Daoy (cell line): ENCODE measurements at places on chromosomes 7 and 10. TPM values are rescaled to one million over a fixed set of nuclear protein-coding genes. Genes with fewer than 3 reads are reported as not detected.
A peak's percentile ranks its signal among the peaks of the same experiment; 100 is the strongest.

GRCh38 chr7:107318523-107319160 lies 149.8 kb downstream of the HBP1 start:
- peak; percentile 59 for DNase-seq

GRCh38 chr7:123201901-123202300 lies 2.1 kb upstream of the SLC13A1 start:
- no peak for DNase-seq

DNA sequence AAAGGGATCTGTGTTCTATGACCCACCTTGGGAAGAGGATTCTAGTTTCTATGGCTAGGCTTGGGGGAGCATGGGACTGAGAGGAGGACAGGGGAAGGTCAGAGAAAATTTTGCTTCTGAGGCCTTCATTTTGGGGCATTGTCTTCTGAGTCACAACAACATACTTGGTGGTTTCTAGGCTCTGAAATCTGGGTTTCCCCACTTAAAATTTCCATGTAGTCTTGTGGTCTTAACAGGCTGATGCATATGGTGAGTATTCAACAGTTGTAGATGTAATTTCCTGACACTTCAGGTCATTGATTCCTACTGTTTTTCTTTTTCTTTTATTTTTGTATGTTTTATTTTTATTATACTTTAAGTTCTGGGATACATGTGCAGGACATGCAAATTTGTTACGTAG lies 88.5 kb downstream of the ANKRD7 start:
- DNase-seq: no peak

DNA sequence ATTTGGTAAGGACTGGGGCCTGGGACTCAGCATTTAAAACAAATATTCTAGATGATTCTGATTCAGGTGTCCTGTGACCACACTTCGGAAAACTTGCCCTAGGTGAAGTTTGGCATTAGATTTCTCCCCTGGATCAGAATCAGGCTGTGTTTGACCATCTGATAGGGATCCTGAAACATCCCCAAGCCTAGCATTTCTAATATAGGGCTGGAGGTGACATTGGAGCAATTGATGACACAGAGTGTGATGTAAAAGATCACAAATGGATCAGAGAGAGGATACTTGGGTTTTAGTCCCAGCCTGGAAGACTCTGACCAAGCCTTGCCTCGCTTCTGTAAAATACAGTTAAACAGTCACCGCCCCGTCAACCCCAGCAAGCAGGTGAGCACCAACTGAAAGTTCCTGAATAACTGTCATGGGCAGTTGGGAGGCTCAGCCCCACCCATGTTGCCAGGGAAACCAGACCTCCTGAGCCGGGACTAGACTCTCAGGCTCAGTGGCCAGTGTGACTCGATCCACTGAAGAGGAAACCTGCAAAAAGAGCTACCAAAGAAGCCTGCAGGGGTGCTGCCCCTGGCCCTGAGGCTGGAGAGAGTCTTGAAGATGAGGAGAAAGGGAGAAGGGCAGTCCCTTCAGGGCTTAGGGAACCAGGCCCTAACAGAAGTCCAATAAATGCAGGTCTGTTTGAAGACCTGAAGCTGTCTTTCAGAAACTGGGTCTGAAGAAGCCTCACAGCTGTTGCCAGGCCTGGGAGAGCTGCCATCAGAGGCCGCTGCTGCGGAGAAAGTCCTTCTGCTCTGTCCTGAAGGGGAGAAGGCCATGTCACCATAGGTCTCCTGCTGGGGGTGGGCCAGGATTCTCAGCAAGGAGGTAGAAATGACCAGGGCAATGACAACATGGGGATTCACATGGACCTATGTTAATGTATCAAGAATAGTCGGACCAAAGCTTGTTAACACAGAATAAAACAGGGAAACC lies 126.1 kb upstream of the KCNMA1 start:
- DNase-seq: no peak

GRCh38 chr10:131650169-131650705 lies 250.6 kb upstream of the PPP2R2D start:
- no peak for DNase-seq

DNA sequence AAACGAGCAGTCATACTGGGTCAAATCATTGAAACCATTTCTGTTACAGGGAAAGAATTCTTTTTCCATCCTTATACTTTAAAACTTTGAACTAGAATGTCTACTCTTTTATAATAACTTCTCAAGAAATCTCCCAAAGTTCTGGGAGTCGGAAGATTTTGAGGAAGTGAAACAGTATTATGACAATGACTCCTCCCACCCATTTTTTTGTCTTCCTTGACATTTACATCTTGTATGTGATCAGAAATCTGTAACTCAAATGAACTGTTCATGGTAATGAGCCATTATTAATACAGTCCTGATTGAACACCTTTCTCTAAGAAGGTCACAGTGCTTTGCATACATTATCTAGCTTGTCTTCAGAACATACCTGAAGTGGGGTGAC lies 227.4 kb downstream of the CELF2 start:
- no peak for DNase-seq

GRCh38 chr10:86335831-86336230 lies 30.8 kb downstream of the GRID1 start:
- DNase-seq: no peak

DNA sequence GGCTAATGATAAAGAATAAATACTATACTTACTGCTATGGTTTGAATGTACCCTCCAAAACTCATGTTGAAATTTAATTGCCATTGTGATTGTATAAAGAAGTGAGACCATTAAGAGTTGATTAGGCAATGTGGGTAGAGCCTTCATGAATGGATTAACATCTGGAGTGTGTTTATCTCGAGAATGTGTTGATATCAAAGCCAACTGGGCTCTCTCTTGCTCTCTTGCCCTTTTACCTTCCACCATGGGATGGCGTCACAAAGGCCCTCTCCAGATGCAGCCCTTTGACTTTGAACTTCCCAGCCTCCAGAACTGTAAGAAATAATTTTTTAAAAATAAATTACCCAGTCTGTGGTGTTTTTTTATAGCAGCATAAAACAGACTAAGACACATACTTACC lies 50.1 kb upstream of the GHITM start:
- DNase-seq: no peak

GRCh38 chr10:3761904-3762303 lies 23.1 kb downstream of the KLF6 start:
- DNase-seq: peak; percentile 51

- DNase-seq: no peak
These were observed 44.3 kb downstream of the SORBS1 start for GRCh38 chr10:95516774-95517373.

- peak; percentile 84 for DNase-seq
These were observed 4.6 kb downstream of the LANCL2 start for GRCh38 chr7:55369427-55370400.

DNA sequence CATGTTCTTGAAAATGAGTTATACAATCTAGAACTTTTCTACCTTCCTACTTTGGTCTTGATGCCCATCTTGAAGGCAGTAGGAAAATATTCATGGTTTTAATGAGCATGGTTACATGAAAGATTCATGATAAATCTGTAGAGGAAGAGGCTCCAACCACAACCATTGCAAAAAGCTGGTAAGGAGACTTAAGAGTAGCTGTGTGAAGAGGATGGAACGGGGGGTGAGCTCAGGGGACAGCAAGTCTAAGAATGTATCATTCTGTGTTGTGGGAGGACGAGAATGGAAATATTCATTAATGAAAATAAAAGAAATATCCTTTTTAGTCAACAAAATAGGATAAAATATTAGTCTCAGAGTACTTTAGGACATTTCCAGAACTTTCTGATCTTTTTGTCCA lies 81.1 kb downstream of the BMPER start:
- no peak for DNase-seq

GRCh38 chr10:75283671-75284470 lies 48.1 kb upstream of the COMTD1 start:
- no peak for DNase-seq

- DNase-seq: no peak
These were observed 18.1 kb downstream of the CHAT start for GRCh38 chr10:49631975-49632374.

DNA sequence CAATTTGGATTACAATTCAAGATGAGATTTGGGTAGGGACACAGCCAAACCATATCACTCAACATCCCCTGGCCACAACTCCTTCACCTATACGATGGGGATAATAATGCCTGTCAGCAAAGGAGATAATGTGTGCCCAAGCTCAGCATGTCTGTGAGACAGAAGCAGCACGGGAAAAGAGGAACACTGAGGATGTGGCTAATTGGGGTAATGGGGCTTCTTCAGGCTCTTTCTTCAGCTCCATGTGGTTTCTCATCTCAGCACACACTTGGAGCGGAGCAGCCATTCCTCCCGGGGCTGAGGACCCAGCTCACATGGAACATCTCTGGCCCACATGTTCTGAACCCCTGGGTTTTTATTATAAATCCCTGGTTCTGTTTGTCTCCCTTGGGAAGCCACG lies 136.0 kb upstream of the NAMPT start:
- DNase-seq: no peak

GRCh38 chr10:29998142-29998808 lies 61.1 kb downstream of the JCAD start:
- DNase-seq: peak; percentile 78

- DNase-seq: peak; percentile 57
These were observed at the start of gene UBTD1 for GRCh38 chr10:97498841-97499560. Gene UBTD1, plus strand, starts transcription at chr10:97498924. Its CDS starts 280 bp downstream, at chr10:97499204.

DNA sequence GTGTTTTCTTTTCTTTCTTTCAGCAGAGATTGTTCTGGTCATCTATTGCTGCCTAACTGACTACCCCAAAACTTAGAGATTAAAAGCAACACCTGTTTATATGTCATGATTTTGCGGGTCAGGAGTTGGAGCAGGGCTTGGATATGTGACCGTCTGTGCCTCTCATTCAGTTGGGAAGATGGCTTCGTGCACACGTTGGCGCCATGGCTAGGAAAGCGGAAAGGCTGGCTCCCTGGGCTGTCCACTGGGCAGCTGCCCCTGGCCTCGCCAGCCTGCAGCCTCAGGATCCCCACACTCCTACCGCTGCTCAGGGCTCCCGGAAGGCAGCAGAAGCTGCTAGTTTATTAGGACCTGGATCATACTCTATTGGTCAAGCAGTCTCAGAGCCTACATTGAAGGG lies 638.1 kb upstream of the FOXK1 start:
- DNase-seq: no peak

GRCh38 chr7:141097430-141097829 lies 23.6 kb downstream of the TMEM178B start:
- DNase-seq: peak; percentile 13

- DNase-seq: no peak
These were observed 31.4 kb downstream of the PALS2 start for GRCh38 chr7:24604630-24605029.

DNA sequence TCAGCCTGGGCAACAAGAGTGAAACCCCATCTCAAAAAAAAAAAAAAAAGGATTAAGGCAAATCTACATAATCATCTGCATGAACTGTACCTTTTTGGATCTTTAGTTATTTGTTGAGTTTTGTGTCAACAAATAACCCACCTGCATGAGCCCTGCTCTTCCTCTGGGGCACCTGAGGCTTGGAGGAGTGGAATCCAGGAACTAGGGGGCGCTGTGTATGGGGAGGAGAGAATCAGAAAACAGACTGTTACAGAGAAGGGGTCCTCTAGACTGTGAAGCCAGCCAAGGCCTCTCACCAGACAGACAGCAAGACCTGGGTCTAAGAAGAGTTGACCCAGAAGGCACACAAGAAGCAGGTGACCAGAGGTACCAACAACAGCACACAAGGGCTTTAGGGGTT lies 682.8 kb upstream of the NRP1 start:
- no peak for DNase-seq

The AMPH gene
- total RNA-seq: 14.0 and 27.8 TPM in 2 replicates

The TDRD1 gene
- total RNA-seq: 0.06 TPM in 1 of 2 replicates, not detected in the other

The CUX1 gene
- 16.3 and 30.3 TPM in 2 replicates for total RNA-seq

The FANK1 gene
- total RNA-seq: 2.0 and 3.1 TPM in 2 replicates

The ZNF467 gene
- total RNA-seq: 0.34 and 0.80 TPM in 2 replicates

The ACTL6B gene
- not detected in 2 replicates for total RNA-seq

The NKX2-3 gene
- 0.17 TPM in 1 of 2 replicates, not detected in the other for total RNA-seq
